ENCODE measurements at places on chromosomes 3 and 15.

GRCh38 chr3:62703451-62704167, 171.6 kb downstream of the CADPS start:
- DNase-seq: no peak

GRCh38 chr3:22121068-22121701, 370.2 kb upstream of the ZNF385D start:
- DNase-seq: no peak

GRCh38 chr3:105773291-105773690, 95.5 kb downstream of the CBLB start:
- no peak for DNase-seq

- no peak for DNase-seq
Observed at GRCh38 chr3:27990324-27990723, 251.1 kb upstream of the CMC1 start.

- no peak for DNase-seq
Observed at GRCh38 chr3:27340534-27340933, 28.6 kb downstream of the NEK10 start.

DNA sequence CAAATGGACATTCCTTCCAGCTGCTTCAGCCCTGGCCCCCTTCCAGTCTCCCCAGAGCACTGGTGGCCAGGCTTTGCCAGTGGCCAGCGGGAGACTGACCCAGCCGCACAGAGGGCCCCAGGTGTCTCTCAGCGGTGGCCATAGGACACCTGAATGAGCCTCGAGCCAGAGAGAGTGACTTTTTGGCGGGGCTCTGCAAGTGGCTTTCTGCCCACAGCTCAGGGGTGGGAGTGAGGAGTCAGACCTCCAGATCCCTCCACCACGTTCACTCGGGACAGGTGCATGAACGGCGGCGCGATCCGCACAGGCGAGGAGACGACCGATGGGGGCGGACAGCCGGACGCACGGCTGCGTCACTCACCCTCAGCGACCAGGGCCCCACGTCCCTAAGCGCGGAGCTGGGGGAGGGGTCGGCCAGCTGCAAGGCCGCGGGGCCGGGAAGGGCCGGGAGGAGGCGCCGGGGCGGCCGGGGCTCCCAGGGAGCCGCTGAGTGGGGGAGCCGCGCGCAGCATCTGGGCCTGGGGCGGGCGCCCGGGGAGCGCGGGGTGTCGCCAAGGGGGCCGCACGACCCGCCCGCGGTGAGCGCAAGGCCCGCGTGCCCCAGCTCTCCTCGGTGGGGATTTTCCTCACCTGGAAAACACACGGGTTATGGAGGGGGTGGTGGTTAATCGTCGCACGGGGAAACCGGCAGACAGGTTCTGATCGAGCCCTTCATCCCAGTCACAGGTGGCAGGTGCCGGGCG, 57.1 kb downstream of the BDH1 start:
- DNase-seq: no peak

DNA sequence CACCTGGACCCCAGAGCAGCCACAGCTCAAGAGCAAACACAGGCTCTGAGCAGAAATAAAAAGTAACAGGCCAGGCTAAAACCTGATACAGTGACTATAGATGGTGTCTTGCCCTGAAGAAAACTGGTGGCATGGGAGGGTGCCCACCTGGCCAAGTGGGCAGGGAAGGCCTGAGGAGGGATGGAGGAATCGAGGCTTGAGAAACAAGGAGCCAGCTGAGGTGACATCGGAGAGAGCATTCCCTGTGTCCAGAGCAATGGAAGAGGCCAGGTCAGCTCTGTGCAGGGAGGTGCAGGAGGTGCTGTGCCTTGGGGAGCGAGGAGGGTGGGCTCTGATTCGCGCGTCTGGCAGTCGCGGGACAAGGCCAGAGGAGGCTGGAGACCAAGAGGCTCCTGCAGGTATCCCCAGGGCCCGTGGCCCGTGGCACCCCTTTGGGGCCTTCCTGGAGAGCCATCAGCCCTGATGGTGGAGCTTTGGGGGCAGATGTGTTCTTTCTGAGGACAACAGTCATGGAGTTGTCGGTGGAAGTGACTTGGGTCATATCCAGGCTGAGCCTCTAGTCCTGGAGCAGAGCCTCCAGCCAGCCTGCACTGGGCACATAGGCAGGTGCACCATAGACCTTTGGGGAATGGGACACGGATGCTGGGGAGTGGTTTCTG, 56.1 kb downstream of the PLXNA1 start:
- no peak for DNase-seq

DNA sequence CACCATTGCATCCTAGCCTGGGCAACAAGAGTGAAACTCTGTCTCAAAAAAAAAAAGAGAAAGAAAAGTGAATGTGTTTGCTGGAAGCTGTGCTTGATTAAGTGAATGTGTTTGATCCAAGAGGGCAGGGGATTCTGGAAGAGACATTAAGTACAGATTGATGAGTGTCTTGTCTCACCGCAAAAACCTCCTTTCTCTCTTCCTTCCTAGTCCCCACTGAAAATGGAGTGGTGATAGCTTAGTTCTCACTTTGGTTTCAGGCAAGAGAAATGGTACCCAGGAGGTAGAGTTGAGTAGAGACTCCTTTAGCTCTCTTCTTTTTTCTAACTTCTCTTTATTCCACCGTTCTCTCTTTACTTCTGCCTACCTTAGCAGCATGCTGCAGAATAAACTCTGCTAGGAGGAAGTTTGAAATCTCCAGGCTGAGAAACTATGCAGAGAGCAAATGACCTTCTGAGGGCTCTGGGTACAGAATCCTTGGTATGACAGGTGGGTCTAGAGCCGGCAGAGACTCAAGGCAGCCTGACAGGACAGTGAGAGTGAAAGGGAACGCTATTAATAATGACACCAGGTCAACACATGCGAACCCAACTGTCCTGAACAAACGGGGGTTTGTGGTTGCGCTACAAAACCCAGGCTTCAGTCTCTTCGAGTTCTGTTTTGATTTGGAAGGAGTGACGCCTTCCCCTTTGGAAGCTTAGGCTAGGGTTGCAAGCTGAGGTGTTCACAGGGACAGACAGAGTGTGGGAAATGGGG, 74.9 kb downstream of the SMAD3 start:
- no peak for DNase-seq

Measured in GM12892 (cell line).